ENCODE measurements at places on chromosomes 4 and X.

DNA sequence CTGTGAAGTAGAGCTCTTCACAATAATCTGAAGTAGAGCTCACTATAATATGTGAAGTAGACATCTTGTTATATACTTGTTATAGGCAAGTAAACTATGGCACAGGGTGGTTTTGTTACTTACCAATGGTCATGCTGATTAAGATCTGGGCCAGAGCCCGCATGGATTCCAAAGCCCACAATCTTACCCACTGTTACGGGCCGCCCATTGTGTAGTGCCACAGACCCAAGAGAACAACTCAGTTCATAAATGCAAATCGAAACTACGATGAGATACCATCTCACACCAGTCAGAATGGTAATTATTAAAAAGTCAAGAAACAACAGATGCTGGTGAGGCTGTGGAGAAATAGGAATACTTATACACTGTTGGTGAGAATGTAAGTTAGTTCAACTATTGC, 46.9 kb upstream of the CT47C1 start:
- no peak for DNase-seq

DNA sequence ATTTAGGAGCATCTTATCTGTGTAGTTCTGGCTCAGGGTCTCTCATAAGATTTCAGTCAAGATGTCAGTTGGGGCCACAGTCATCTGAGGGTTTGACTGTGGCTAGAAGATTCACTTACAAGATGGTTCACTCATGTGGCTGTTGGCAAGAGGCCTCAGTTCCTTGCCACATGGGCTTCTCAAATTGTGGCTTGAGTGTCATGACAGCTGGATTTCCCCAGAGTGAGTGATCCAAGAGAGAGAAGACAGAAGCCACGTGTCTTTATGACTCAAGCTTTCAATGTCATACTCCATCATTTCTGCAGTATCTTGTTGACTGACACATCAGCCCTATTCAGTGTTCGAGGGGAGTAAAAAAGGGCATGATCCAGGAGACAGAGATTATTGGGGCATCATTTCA, 131.3 kb upstream of the AP1S2 start:
- DNase-seq: no peak

GRCh38 chrX:44489515-44489914, 53.1 kb downstream of the FUNDC1 start:
- DNase-seq: no peak

DNA sequence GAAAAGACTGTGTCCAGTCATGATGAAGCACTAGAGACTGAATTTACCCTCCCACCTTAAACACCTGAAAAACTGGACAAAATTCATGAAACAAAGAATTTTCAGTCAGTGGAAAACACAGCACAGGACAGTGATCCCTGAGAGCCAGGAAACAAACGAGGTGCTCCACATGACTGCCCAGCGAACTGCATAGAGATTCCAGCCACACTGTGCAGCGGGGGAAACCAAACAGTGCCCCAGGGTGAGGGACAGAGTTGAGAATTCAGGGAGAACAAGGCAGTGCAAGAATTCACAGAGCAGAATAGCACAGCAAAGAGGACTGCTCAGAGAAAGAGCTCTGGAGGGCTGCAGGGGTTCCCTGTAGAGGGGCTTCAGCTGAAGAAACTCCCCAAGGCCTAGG, 55.5 kb upstream of the SEC24B start:
- no peak for DNase-seq

GRCh38 chrX:70453024-70453618, 8.5 kb downstream of the DLG3 start:
- no peak for DNase-seq

GRCh38 chrX:133412246-133412645, 3.0 kb downstream of the GPC4 start:
- DNase-seq: no peak

- no peak for DNase-seq
Observed at GRCh38 chr4:158090323-158090722, 82.5 kb downstream of the GASK1B start.

Data from stimulated activated CD4-positive, alpha-beta T cell treated with anti-CD3 and anti-CD28 coated beads, Interleukin-1b, Interleukin-23, amount 100 ng/mL, for 1 hour (primary cell).